ENCODE measurements at places on chromosomes 2 and 18. TPM values are rescaled to one million over a fixed set of nuclear protein-coding genes. Genes with fewer than 3 reads are reported as not detected.

- DNase-seq: no peak
Measured at GRCh38 chr18:50051288-50051687, 143.7 kb downstream of the MYO5B start.

The KANSL1L gene
- total RNA-seq: 4.8 TPM

- no peak for DNase-seq
Measured at GRCh38 chr2:100145893-100146656, 3.7 kb upstream of the AFF3 start.

- no peak for DNase-seq
Measured at GRCh38 chr2:166068981-166069380, 58.8 kb downstream of the SCN1A start.

DNA sequence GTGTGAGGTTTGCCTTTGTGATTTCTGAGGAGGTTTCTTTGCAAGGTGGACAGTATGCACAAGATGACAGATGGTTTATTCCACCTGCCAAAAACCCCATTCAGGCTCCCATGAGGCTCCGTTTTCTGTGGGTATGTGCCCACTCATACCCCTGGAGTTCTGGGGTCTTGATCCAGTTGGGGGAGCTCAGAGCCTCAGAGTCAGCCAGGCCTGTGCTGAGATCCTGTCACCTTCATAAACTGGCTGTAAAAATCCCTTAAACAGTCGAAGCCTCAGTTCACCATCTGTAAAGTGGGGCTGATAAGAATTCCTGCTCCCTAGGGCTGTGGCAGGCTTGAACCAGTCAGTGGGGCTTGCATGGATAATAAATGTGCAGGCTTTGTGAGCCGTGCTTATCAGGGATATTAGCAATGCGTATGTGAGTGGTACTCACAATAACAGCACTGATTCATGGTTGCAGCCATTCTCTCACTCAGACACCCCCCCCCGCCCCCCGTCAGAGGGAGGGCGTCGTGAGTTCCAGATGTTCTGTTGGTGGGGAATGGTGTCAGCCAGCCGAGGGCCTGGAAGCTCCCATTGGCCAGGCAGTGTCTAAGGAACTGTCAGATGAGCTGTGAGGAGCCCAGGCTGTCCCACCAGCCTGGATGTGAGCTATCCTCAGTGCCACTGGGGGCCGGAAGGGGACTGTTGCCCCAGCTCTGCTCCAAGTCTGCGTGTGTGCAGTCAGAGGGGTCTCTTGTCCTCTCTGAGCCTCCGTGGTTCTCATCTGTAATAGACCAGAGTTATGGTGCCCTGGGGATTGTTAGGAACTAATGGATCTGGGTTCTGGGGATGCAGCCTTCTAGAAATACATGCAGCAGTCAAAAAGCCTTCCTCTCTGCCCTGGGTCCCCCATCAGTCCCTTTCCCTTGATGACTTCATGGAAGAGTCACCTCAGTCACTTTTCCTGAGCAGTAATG, 51.7 kb downstream of the KCNIP3 start:
- no peak for DNase-seq

DNA sequence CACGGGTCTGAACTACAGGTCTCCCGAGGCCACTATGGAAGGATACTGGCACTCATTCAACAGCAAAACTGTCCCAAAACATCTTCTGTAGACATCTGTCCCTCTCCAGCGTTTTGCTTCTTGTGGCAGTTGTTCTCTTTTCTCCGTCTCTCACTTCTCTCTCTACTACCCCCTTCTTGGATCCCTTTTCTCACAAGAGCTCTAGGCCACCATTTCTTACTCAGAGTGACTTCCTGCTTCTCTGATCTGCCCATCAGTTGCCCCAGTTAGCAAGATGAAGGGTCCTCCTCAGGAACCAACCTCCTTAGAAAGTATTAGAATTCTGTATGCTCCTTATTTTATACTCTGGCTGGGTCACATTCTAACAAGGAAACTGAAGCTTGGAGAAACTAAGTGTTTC, 32.6 kb downstream of the BCL2 start:
- DNase-seq: no peak

The ALPG gene
- total RNA-seq: not detected

GRCh38 chr2:233413559-233414272, 59.4 kb downstream of the DGKD start:
- peak; percentile 69 for DNase-seq

DNA sequence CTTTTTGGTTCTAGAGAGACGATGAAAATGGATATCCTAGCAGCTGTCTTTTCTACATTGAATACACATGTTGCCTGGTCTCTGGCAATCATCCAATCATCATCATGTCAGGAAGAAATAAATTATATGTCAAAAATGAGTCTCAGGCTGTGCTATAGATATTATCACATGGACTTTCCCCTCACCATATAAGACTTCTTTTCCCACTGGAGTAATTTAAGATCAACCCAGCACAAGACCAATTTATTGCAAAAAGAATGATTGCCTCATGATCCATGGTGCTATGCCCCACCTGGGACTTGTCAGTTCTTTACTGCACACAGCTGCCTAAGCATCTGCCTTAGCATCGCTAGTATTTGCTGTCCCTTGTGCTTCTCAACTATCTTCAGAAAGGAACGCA, 783.7 kb upstream of the TMEFF2 start:
- no peak for DNase-seq

The OSR1 gene
- not detected for total RNA-seq
